Hepatocyte (in vitro differentiated cells): ENCODE measurements at places on chromosomes 3 and 15.

DNA sequence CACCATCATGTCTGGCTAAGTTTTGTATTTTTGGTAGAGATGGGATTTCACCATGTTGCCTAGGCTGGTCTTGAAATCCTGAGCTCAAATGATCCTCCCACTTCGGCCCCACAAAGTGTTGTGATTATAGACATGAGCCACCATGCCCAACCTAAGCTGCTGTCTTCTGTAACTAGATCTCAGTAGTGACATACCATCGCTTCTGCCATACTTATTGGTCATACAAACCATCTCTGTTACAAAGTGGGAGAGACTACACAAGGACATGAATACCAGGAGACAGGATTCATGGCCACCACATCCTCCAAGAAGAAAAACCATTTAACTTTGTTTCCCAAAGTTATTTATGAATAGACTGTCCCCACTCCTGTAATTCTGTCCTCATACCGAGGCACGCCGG is 81.3 kb downstream of the SMAD6 start:
- DNase-seq, result no peak

GRCh38 chr3:36461597-36461996 is 81.3 kb downstream of the STAC start:
- no peak for DNase-seq

- DNase-seq, result peak; percentile 61
These were observed 4.1 kb upstream of the GCSAM start for GRCh38 chr3:112136959-112137693.

GRCh38 chr3:31721676-31722075 is 189.0 kb downstream of the STT3B start:
- peak; percentile 23 for DNase-seq

GRCh38 chr3:130737622-130738021 is 9.0 kb downstream of the PIK3R4 start:
- no peak for DNase-seq

DNA sequence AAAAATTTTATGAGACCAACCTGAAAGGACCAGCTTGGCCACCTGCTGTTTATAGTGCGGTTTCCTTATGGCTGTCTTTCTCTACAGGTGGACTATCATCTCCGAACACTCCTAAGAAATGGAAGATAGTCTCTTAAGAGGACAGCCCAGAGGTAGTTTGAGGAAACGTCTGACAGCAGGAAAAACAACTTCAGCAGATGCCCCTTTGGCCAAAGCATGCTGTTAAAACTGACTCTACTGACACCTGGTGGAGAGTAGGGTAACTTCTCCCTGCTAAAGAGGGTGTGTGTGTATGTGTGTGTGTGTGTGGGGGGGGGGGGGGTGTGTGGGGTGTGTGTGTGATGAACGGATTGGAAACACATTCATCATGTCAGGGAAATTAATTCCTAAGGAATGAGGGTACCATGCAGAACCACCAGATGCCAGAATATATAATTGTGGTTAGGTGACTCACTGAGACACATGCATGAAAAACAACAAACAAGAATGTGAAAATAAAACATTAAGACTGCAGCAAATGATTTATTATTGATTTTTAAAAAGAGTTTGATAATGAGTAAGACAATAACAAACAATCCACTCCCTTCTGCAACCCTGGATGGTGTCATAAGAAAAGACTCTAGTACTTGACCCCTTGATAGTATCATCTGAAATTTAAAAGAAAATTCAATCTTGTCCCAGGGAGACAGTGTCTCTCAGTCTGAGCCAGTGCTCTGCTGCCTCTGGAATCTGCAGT is 256.5 kb downstream of the THRB start:
- peak; percentile 80 for DNase-seq

- no peak for DNase-seq
These were observed 32.9 kb downstream of the PIK3CA start for GRCh38 chr3:179181021-179181472.

DNA sequence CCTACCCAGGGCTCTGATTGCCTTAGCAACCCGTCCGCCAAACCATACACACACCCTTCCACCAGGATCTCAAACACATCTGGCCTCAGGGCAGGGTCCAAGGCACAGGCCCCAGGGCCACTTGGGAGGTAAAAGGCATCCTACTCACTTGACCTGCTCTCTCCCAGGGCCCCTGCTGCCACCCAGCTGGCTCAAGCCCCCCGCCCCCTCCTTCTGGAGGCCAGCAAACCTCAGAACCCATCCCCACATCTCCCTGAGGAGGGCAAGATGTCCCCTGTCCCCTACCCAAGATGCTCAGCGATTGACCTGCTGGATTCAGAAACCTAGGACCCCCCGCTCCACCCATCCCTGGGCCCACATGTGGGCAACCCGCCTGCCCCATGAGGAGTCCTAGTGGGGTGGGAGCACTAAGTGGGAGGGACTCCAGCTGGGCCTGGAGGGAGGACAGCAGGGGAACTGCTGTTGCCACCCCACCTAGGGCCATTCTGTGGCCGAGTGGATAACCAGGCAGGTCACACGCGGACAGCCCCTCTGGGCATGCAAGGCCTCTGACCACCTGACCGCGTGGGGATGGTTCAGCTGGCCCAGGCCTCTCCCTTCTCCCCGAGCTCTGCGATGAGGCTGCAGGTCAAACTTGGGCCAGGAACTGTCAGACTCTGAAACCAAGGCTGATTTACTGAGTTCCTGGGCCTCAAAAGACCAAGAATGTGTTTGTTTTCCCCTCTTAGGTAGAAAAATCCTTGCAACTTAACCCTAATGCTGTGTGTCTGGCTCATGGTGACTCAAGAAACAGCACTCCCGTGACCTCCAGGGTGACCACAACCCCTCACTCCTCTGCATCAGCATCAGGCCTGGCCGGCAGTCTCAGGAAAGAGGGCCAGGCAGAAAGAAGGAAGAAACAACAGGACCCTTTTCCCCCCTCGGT is 4.2 kb downstream of the MFGE8 start:
- no peak for DNase-seq

DNA sequence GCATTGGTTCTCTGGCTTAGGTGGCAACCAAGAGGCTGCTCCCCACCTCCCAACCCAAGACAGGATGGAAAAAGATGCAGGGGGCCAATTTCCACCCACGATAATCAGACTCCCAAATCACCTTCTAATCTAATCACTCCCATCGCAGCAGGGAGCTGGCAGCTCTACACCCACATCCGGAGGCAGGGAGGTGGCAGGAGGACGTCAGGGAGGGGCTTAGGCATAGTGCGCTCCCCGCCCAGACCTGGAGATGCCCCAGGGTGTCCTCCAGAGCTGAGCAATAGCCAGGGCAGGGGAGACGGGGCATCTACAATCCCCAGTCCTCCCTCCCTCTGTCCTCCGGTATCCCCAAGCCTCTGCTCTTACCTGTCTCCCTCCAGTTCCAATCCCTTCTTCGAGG is 70.5 kb upstream of the SEC13 start:
- no peak for DNase-seq

DNA sequence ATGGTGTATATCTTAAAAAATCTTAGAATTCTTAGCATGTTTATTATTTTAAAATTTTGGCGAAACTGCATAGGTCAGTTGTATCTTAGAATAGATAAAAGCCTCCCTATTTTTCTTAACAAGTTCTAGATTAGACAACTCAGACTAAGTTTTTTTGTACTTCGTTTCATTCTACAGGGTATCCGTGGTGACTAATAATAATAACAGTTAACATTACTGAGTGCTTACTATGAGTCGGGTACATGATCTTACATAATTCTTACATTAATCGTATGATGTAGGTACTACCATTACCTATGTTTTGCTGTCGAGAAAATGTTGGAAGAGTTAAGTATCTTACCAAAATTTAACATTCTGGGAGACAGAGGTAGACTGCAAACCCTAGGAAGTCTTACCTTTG is 60.7 kb downstream of the UBE2E2 start:
- no peak for DNase-seq

DNA sequence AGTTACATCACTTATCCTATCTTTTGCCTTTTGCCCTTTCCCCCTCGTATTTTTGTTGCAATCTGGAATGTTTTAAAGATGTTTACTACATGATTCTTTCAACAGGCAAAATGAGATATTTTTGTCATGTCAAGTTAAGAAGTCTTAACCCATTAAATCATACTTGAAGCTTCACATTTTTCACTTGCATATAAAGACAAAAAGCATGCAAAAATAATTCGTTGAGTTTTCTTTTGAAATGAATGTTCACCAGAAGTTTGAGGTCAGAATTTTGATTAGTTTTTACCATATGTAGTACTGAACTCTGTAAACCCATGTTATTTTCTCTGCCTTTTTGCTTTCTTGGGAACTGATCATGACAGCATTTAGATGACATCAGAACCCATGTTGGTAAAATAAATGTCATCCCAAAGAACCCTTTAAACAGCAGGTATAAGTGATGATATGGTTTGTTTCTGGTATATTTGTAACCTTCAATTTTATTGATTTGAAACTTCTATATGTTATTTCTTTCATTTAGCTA is 188.5 kb downstream of the GHSR start:
- DNase-seq, result no peak
